ENCODE measurements at places on chromosomes 6 and 20.

DNA sequence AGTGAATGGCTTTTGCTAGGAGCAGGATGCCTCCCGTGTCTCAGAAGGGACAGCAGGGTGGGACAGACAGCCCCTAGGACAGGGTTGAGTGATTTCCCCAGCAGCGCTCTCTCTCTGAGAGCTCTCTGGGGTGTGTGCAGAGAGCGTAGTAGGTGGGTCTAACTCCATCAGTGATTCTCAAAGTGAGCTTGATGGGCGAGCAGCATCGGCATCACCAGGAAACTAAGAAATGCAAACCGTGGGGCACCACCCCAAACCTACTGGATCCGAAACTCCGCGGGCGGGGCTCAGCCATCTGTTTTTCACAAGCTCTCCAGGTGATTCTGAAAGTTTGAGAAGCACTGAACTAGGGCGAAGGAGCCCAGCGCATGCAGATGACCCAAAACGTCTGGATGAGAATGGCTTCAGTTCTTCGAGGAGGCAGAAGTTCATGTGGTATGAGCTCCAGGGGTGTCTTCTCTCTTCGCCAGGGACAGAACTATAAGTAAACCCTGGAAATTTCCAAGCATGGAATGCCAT is 119.6 kb upstream of the RNF24 start:
- DNase-seq, result no peak

GRCh38 chr20:13305284-13305683 is 84.2 kb downstream of the ISM1 start:
- DNase-seq, result no peak

- DNase-seq, result no peak
Observed at GRCh38 chr6:159467473-159468041, 225.5 kb downstream of the SOD2 start.

- DNase-seq, result peak; percentile 22
Observed at GRCh38 chr20:10314198-10314597, 95.6 kb downstream of the SNAP25 start.

DNA sequence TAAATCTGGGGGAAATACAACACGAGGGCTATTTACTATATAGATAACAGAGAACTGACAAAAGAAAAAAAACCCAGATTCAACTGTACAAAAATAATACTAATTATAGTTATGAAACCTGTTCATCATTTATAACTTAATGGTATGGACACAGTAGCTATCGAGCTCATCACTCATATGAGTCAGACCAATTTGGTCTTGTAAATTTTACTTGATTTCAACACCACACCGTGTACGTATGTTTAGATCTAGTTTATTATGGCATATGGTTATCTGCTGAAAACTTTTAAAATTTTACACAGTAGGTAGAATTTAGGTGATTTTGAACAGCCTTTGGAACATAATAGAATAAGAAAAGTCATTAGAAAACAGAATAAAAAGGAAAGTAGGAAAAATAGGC is 5.5 kb downstream of the MYLK4 start:
- no peak for DNase-seq

- DNase-seq, result no peak
Observed at GRCh38 chr20:63652192-63652980, 838 bp downstream of the STMN3 start.

DNA sequence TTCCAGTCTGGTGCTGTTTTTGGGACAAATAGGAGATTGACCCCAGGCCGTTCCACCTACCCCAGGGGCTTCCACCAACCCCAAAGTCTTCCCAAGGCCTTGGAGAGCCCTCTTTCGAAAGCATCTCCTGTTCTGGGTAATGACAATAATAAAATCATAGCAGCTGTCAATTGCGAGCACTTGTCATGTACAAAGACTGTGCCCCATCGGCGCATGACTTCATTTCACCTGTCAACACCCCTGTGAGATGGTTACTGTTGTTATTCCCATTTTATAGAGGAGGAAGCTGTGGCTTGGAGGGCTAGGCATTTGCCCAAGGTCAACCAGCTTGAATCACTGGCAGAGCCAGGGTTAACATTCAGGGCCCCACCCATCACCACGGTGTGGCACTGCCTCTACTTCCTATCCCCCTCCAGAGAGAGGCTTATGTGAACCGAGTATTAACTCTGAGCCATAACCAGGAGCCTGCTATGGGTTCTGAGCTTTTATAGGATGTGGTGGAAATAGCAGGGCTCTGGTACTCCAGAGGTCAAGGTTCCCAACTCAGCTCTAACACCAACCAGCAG is 51.2 kb downstream of the HNF4A start:
- no peak for DNase-seq

DNA sequence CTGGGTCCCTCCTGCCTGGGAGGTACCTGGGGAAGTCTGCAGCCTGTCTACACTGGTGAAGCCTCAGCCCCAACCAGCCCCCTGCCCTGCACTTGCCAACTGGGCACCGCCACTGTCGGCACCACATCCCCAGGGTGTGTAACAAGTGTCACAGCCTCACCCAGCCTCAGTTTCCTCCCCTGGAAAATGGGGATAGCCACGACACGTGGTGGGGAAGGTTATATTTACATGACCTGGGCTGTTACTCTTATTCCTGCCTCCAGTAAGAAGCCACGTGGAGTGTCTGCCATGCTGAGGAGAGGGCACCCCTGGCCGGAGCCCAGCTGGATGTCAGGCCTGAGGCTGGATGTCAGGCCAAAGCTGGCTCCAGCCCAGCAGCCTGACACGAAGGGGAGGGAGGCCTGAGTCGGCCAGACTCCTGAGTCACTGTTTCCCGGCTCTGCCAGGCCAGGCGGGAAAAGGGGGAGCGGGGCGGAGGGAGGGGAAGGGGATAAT is 44.9 kb downstream of the SNAI1 start:
- DNase-seq, result peak; percentile 79

GRCh38 chr20:4677846-4678245 is 43.9 kb upstream of the PRND start:
- DNase-seq, result no peak

DNA sequence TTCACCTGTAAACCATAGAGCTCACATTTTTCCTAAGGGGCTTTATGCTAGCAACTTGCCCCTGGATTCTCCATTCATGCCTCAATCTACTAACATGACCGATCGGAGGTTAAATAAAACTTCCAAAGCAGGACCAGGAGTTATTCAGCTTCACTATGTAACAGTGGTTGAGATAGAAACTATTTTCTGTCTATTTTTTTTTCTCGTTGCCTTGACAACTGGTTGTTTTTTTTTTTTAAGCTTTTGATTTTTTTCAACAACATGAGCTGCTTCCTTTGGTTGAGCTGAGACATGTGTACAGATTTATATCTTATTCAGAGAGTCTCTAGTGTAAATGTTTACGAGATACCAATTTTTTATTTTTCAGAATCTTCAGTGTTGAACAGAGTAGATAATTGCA is 85.7 kb downstream of the SHLD1 start:
- DNase-seq, result no peak

DNA sequence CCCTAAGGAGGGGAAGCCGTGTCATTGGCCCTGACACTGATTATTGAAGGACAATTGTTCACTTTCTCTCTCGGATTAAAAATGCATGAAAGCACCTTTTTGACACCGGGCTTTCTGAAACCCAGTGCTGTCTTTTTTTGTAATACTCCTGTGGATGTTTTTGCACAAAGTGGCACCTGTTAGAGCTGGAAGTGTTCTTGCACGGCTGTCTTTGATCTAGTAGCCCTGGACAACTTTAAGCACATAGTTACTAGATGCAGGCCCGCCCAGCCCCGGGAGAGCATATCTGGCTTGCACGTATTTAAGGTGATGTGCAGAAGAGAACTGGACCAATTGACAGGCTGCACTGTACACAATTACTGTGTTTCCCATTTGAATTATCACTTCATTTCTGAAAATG is 72.6 kb downstream of the ARID1B start:
- DNase-seq, result no peak

- no peak for DNase-seq
Observed at GRCh38 chr6:40466986-40467539, 120.1 kb downstream of the LRFN2 start.

DNA sequence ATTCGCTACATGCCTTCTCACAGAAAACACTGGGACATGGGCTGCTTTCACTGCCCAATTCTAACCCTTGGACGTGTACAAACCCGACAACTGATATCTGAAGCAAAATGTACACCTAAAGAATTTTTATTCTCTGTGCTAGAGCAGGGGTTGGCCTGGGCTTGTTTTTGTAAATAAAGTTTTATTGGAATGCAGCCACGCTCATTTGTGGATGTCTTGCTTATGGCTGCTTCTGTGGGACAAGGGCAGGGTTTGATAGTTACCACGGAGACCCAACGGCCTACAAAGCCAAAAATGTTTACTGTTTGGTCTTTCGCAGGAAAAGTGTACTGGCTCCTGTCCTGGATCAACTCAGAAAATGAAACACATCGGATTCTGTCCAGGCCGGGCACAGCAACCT is 58.1 kb upstream of the APCDD1L start:
- DNase-seq, result no peak

- DNase-seq, result no peak
Observed at GRCh38 chr6:69789578-69789977, 7.2 kb downstream of the LMBRD1 start.

DNA sequence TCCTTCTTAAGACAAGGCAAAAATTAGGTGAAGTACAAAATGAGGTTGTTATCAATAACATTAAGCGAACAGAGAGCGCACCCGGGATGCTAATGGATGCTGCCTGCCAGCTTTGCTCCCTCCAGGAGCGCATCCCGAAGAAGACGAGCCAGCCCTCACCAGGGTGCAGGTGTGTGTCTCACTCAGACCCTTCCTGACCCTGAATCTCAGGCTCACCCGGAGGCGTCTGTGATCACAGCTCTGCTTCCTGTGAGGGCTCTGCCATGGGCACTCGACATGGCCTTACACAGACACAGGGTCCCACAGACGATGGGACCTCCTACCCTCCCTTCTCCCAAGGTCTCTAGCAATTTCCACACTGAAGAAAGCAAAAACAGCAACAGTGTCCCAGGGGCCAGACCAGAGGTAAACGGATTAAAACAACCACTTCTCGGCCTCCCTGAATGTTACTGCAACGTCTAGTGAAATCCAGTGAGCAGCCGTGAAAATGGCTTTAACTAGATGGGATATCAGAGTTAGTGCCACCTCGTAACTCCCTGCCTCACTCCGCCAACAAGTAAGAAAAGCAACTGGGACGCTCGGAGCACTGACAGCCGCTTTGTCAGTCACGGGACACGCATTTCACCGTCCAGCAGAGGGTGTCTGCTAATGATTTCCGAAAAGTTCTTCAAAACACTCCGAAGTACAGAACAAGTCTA is 11.7 kb downstream of the ZBTB46 start:
- DNase-seq, result no peak
